ENCODE measurements at places on chromosomes 5 and 9. TPM values are rescaled to one million over a fixed set of nuclear protein-coding genes. Genes with fewer than 3 reads are reported as not detected.

SLC46A2 gene
- total RNA-seq: not detected

- no peak for DNase-seq
These were observed 1.3 kb downstream of the ARSB start for GRCh38 chr5:78983601-78984438.

DNA sequence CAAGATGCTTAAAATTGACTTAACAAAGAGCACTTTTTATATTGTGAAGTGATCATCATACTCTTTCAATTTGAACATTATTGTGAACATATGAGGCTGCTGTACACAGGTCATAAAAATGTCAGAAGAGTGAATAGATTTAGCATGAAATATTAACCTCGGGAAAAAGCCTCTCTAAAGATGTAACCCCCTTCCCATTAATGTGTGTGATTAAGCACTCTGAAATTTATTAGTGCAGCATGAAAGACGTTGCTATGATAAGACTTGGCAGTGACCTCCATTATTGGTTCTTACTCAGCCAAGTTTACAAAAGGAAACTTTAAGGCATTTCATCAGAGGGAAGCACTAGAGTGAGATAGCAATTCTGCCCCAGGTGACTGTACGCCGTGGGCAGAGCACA is 326.5 kb downstream of the NTRK2 start:
- DNase-seq: no peak

FLT4 gene
- total RNA-seq: 23.8 TPM

GRCh38 chr9:99004717-99005460 is 61.2 kb downstream of the COL15A1 start:
- DNase-seq: no peak

DNA sequence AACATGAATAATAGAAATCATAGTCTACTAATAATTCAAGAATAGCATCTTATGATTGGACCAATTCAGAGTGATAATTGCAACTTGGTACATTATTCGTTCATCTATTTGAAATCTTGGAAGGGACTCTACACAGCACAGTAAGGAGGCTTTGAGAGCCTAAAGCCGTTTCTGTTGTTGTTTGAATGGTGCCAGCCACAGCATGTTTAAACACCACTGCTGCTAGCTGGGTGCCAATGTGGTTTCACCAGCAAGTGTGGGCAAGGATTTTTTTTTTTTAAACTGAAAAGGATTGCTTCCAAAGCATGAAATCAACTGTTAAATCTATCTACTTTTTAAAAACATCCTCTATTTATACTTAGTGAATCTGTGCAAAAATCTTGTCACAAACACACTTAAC is 253.9 kb upstream of the MAP3K1 start:
- no peak for DNase-seq

DNA sequence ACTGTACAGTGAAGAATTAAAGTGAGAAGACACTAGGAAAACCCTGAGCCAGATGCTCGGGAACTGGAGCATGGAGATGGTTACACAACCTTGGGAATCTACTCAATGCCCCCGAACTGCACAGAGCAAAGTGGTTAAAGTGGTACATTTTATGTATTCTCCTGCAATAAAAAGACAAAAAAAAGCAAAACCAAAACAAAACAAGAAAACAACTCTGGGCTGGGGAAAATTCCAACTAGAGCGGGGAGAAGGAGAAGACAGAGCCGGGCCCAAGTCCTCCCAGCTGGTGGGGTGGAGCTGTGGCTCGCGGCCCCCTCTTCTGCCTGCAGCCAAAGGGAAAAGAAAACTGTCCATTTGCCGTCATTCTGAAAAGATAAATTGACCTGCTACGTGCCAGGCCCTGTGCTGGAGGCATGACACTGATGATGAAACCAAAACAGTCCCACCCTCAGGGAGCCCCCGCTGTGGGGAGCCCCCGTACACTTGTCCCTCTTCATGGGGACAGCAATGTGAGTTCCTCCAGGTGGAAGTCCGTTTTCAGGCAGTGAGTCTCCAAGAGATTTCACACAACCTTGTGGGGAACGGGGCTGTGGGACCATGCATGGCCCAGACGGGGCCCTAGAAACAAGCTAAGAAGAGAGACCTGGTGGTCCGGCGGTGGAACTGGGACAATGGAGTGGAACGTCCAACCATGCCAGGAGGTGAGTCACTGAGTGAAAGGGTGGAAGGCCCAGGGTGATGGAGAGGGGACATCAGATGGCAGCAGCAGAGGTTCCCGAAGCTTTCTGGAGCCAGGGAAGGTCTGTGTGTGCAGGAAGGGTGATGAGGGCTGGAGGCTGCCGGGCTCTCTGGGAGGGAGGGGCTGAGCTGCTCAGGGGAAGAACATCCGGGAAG is 114.8 kb upstream of the COL5A1 start:
- DNase-seq: peak; percentile 20

DNA sequence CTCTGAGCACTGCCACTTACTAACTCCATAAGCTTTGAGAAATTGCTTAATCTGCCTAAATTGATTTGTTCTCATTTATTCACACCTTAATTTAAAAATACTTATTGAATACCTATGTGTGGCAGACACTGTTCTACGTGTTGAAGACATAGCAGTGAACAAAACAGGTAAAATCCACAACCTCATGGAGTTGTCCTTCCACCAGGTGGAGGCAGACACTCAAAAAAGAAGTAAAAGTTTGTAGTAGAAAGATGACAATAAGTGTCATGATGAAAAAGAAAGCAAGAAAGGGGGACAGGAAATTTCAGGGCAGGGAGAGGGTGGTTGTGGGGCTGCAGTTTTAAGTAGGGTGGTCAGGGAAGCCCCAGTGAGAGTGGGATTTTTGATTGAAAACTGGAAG is 94.9 kb downstream of the SREK1 start:
- no peak for DNase-seq

DNA sequence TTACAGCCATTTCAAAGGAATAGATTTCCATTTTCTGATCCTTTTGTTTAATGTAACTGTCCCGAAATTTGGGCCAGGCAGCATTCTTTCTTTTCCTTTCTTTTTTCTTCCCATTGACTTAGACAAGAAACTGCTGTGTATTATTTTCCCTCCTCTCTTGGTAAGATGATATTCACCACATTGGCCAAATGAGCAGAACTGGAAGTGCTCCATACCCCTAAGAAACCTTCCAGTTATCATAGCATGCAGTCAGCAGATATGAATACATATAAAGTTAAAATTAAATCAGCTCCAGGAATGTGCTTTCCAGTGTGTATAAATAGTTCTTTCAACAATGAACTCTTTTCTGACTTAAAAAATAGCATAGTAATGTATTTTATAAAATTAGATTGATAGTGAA is 168.5 kb upstream of the GAS1 start:
- no peak for DNase-seq

DDX4 gene
- total RNA-seq: not detected

DNA sequence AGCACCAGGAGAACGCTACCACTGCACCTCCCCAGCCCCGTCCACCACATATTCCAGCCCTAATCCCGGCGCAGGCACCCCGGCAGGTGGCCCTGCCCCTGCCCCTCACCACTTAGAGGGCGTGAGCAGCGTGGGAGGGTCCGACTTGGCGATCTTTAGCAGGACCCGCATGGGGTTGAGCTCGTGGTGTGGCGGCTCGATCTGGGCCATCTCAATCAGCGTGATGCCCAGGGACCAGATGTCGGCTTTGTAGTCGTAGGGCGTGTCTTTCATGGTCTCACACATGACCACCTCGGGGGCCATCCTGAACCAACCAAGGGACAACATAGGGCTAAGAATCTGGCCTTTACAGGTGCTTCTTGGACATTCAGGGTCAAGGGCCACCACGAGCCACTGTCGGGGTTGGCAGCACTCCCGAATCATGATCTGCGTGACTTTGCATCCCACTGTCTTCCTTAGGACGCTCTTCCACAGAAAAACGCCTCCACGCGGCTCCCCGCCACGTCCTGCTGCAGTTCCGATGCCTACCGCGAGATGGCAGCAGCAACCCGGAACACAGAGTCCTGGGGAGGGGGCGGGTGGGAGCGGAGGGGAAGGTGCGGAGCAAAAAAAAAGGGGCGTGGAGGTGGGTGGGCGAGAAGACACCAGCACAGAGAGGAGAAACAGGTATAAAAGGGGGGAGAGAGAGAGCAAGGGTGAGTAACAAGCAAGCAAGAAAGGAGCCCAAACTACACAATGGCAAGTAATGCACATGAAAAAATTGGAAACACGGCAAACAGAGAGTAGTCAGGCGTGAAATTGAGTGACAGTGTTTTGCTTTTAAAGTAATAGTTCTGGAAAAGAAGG is 81.3 kb downstream of the STK10 start:
- DNase-seq: peak; percentile 56

DNA sequence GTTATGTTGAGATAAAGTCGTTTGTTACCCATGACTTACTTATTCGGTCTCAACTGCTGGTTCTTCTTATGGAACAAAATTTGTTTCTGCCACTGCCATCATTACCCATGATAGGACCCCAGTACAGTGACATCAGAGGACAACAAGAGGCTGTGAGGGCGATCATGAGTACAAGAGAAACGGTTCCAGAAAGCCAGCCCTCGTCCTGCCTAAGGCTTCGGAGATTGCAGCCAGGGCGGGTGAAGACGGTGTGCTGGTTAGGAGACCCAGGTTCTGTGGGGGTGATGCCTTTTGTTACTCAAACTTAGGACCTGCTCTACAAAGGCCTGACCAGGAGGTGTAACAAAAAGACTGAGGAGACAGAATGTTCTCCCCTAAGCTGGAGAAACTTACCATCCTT is 10.9 kb downstream of the FYB1 start:
- DNase-seq: no peak

Data from uterus (tissue), 4 donors.